MCF 10A (cell line): ENCODE measurements at places on chromosomes 16 and 17. TPM values are rescaled to one million over a fixed set of nuclear protein-coding genes. Genes with fewer than 3 reads are reported as not detected.

Gene FA2H
- not detected in 2 replicates for total RNA-seq

Gene HSD17B1
- 13.0 and 18.1 TPM in 2 replicates for total RNA-seq

Gene PRPSAP1
- 25.9 and 42.3 TPM in 2 replicates for total RNA-seq

Gene KCNH4
- total RNA-seq, result not detected in 2 replicates

Gene TMEM92
- total RNA-seq, result 1.1 and 1.5 TPM in 2 replicates

Gene GNGT2
- not detected in 2 replicates for total RNA-seq

- no peak for DNase-seq
Observed at GRCh38 chr16:55506708-55507107, 2.2 kb upstream of the LPCAT2 start.

GRCh38 chr17:43868226-43868994 lies 21.4 kb downstream of the CD300LG start:
- no peak for DNase-seq

DNA sequence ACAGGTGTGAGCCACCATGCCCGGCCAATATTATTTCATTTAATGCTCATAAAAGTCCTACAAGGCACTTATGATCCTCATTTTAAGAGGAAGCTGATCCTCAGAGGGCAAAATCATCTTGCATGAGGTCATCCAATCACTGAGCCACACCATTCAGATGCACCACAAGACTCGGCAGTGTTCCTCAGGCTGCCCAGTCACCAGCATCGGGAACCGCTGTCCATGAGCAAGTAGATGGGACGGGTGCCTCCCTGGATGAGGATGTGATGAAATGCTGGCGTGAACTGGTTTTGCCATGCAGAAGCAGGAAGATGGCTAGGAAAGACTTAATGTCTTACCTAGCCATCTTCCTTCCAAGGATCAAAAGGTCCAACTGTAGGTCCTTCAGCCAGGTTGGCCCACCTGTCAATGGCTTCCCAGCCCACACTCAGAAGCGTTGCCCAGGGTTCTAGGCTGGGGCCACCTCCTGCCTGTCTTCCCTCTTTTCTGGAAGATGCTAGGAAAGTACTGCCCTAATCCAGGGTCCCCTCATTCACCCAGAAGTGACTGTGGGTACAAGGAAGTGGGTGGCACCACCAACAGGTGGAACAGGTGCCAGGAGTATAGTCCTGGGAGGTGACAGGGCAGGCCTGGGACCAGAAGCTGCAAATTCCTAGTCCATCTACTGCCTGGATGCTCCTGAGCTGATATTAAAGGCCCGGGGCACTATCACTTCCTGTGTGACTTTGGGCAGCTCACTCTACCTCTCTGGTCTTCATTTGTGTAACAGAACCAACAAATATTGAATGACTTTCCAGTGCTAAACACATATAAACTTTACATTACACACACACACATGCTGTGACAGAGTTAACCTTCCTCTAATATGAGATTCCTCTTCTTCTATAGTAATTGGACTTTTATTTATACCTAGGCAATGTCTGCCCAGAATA lies 32.2 kb upstream of the CRYBA1 start:
- DNase-seq, result no peak

DNA sequence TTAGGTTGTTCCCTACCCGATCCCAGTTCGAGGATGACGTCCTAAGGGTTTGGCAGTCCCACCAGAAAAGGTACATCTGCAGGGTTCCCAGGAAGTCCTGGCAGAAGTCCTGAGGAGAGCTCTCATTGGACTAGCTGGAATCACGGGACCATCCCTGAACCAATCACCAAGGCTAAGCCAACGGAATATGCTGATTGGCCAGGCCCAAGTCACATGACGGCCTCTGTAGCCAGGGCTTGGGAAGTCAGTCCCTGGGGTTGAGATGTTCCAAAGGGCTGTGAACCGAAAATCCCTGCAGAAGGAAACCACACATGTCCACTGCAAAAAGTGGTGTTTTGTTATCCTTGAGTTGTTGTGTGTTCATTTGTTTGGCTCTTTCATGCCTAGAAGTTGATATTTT lies 68.2 kb upstream of the ZNF423 start:
- DNase-seq, result peak; percentile 2

GRCh38 chr17:50440172-50440837 lies 14.3 kb downstream of the ACSF2 start:
- no peak for DNase-seq

DNA sequence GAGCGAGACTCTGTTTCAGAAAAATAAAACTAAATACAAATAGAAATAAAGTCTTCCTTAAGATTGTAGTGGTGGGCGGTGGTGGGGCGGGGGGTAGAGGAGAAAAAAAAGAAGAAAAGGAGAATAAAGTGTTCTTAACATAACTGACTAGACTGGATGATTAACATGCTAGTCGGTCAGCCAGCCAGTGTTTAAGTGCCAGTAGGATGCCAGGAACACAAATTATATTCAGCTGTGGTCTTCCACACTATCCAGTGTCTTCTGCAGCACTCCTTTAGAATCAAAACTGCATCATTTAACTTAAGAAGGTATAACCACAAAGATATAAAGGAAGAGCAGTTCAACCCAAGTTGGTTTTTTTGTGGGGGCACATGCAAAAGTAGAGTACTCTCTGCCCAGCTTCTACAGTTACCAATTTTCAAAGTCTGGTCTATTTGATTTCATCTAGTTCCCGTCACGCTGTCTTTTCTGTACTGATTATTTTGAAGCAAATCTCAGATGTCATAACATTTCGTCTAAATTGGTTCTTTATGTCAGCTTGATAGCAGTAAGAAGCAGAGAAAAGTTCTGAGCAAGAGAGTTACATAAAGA lies 15.8 kb downstream of the HEATR3 start:
- DNase-seq, result no peak

GRCh38 chr16:88713568-88714419 lies 7.5 kb downstream of the CTU2 start:
- no peak for DNase-seq

DNA sequence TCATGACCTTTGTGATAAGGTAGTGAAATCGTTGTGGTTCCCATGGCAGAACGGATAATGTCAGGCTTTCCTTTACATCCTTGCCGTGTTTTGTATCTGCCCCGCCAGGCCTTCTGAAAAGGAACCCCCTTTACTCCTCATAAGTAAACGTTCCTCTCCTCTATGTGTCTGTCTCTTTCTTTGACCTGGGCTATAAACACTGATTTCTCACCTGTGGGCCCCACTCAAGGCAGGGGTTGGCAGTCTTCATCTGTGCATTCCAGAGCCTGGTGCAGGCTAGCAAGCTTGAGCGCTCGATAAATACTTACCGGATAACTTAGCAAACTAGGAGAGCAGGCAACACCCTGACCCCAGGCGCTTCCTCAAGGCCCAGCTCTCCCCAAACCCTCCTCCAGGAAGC lies 7.3 kb upstream of the HAP1 start:
- no peak for DNase-seq

DNA sequence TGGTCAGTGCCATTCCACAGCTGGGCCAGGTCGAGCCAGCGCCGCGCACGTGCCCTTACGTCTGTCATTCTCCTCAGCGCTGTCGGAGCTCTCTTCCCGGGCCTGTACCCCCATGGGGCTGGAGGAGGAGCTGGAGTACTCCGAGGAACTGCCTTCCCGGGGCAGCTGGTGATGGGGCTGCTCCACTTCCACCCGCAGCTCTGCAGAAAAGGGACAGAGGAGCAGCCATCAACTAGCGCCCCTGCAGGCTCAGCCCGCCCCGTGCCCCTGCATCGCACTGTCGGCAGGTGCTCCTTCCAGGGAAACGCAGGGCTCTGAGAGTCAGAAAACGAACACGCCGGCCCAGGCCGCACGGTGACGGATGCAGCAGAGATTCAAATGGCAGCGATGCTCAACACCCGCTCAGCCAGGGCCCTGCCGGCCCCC lies 20.9 kb downstream of the MAP1LC3B start:
- no peak for DNase-seq

DNA sequence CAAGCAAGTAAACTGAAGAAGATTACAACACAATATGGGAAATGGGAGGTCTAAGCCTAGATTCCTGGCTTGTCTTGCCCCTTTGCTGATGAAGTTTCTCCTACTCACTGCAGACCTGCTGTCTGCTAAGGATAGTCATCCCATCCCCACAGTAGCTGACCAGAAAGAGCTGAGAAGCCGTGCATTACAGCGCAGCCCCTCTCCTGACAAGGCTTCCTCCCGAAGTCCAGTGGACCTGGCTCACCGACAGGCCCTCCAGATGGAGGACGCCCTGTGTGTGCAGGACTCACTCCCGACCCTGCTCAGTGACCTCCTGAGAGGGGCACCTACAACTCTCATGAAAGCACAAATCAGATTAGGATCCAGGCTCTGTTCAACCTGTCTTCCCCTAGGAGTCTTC lies 35.4 kb downstream of the KIAA0753 start:
- DNase-seq, result no peak

DNA sequence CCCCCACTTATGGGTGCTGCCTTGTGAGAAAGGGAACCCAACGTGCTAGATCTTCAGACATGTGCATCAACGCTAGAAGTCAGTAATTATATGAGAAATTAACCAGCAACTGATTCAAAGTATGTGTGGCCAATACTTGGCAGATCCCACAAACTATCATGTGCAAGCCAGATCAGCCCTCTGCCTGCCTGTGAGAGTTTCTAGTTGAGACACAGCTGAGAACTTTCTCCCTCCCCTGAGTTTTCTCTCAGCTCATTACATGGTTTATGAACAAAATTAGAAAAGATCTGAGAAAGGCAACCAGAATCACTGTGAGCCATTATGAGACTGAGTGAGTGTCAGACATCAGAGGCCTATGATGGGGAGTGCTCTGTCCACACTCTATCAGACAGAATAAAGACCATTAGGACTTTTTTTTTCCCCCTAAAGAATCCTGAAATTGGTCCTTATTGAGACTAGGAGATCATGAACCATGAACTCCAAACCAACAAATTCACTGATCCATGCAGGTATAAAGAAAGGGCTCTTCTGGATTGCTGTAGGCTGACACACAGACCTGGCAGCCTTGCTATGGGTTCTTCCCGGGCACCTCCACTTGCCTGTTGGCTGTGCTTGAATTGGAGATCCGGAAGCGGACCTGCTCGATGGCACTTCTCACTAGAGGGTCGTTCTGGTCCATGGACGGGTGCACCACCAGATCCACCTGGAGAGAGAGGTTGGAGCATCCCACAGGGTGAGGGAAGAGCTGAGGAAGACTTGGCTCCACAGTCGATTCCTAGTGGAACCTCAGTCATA lies 51.5 kb downstream of the GTF3C1 start:
- no peak for DNase-seq

GRCh38 chr17:79164408-79164807 lies 89.8 kb downstream of the ENGASE start:
- no peak for DNase-seq
